ENCODE measurements at places on chromosomes 1 and 21.

DNA sequence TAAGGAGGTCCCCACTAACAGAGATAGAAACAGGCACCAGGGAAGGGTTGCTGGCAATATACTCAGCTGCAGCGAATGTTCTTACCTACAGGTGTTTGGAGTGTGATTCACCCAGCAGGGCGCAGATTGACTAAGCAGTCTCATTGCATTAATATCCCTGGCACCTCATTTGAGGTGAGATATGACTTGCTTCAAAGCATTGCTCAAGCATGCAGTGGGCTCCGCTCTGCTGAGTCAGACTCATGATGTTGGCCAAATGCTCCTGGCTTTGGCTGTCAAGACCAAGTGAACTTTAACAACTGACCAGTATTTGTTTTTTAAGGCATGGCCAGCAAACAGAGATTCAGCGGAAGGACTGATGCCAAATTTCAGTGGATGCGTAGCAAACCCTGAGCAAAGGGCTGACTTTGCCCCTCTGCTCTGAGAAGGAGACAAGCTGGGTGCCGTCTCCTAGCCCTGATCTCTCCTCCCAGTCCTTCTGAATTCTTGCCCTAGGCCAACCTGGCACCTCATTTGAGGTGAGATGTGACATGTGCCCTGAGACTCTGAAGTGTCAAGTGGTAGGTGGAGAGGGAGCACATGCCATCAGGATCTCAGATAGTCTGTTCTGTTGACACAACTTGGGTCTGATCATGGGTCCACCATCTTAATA lies 187.1 kb upstream of the COA6 start:
- no peak for DNase-seq

GRCh38 chr21:24290151-24290833 lies 1317.0 kb downstream of the MRPL39 start:
- no peak for DNase-seq

DNA sequence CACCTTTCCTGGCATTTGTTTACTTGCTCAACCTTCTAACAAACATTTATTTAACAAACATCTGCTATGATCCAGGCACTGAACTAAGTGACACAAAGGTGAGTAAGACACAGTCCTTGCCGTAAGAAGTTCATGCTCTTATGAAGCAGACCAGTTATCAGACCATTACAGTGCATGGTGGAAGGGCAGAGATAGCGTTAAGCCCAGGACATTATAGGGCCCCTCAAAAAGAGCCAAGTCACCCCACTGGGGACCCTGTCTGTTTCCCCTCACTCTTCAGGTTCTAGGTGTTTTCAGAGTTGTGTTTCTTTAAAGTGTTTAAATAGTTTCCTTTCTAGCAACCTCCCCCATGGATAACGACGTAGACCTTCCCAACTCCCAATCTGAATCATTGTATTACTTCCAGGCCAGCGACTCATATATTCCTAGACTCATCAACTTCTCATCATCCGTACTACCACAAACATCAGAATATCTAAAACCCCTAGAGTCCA lies 39.3 kb downstream of the TCP10L start:
- DNase-seq: no peak

DNA sequence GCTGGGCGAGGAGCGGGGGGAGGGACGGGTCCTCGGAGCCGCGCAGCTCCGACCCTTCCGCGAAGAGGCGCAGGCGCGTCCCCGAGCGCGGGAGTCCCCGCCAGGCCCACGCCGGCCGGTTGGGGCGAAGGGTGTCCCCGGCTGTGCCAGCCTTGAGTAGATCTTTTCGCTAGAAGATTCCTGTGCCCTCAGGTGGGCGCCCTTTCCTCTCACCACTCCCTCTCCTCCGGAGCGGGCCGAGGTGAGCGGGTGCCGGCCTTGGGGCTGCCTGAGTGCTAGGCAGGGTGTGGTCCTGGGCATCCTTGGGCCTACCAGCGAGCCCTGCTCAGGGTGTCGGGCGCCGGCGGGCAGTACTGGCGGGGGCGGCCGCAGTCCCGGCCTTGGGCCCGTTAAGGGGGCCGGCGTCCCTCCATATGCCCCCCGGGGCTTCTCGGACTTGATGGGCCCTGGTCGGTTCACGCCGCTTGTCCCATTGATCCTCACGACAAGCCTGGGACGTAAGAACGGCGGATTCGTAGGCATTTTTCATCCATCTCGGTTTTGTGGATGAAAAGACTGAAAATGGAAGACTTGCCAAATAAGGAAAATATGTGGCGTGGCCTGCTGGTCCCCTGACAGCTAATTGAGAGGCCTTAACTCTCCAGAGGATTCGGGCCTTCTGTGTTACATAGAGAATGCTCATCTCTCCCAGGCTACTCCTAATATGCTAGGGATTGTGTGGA lies 712 bp downstream of the DEGS1 start:
- no peak for DNase-seq

GRCh38 chr1:99264201-99265021 lies at the start of gene PLPPR4:
Gene PLPPR4 (plus strand): TSS chr1:99264492. CDS start chr1:99264594, 102 bp downstream.
- DNase-seq: no peak

DNA sequence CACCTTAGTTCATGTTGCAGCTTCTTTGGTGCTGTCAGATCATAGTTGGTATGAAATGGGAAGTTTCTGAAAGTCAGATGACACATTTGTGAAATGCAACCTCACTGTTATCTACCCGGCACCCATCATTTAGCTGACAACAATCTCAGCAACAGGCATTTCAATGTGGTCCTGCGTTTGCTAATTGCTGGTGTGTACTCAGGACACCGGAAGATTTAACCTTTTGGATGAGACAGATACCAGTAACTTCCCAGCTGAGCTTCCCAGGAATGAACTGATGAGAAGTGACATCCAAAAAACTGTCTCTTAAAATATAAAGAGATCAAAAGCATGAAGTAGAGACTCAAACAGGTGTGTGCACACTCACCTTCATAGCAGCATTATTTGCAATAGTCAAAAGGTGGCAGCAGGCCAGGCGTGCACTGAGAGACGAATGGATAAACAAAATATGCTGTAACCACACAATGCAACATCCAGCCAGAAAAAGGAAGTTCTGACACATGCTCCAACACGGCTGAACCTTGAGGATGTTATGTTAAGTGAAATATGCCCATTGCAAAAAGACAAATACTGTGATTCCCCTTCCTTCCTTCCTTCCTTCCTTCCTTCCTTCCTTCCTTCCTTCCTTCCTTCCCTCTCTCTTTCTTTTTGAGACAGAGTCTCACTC lies 7.9 kb upstream of the CLDN14 start:
- DNase-seq: no peak

- no peak for DNase-seq
Measured at GRCh38 chr1:28161751-28162150, 14.7 kb downstream of the PTAFR start.

GRCh38 chr1:53439337-53440207 lies 19.6 kb upstream of the DMRTB1 start:
- no peak for DNase-seq

DNA sequence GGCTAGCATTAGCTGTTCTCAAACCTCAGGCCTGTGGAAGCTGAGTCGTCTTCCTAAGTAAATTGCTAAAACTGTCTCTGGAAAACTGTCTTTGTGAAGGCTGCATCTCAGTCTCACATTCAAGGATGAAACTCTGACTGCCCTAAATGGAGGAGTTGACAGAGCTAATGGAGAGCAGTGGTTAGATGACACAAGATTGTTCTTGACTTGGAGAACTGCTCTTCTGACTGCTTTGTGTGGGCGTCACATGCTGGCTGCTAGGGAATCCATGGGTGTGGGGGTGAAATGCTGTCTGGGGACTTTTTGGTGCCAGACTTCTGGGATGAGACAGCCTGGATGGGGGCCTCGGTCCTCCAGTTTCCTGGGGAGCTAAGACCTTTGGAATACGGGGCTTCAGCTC lies 24.5 kb upstream of the TSPAN2 start:
- no peak for DNase-seq

- no peak for DNase-seq
Measured at GRCh38 chr1:203582568-203582967, 44.1 kb upstream of the ATP2B4 start.

DNA sequence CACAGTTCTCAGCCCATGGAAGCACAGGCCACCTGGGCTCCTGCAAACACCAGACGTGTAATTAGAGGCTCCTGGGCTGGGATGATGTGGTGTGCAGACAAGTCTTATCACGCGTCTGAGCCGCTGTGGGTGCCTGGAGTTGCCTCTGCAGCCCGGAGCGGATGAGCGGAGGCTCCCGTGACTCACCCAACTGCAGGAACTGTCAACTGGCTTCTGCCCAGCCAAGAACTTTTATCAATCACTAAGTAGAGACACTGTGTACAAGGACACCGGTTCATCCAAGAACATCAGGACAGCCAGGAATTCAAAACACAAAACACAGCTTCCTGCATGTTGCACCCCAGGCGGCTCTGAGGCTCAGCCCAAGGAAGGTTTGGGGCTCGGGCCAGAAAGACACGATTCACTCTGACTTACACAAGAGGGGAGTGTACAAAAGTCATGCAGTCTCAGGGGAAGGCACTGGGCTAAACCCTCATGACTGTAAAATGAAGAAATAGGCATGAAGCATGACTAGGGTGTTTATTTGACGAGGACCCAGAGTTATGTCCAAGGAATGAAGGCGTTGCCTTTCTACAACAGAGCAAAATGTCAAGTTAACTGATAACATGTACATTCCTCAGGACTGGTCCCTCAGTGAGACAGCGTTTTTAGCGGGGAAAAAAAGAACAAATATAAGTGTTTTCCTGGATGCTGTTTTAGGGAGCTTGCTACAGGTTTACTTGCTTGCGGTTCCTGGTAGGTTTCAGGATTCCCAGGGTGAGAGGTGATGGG lies 21.1 kb downstream of the ERRFI1 start:
- no peak for DNase-seq

GRCh38 chr1:156076609-156077429 lies 5.4 kb downstream of the MEX3A start:
- no peak for DNase-seq

- DNase-seq: no peak
Measured at GRCh38 chr1:8903908-8904650, 25.6 kb upstream of the ENO1 start.

GRCh38 chr1:85124091-85124490 lies 75.8 kb upstream of the MCOLN3 start:
- no peak for DNase-seq

GRCh38 chr1:183272390-183272848 lies 86.4 kb downstream of the LAMC2 start:
- DNase-seq: no peak

DNA sequence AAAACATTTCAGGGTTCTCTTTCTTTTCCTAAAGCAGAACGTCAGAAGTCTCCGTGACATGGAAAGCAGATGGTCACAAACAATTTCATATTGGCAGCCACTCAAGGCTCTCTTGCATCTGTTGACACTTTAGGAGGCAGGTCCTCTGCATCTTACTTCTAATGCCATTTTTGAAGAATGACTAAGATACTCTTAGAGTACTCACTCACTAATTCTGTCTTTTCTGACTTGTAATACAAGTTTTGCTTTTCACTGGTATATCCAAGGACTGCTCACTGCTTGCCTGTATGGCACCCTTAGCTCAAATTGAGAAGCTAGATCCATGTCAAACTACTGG lies 68.3 kb downstream of the PRRX1 start:
- no peak for DNase-seq

DNA sequence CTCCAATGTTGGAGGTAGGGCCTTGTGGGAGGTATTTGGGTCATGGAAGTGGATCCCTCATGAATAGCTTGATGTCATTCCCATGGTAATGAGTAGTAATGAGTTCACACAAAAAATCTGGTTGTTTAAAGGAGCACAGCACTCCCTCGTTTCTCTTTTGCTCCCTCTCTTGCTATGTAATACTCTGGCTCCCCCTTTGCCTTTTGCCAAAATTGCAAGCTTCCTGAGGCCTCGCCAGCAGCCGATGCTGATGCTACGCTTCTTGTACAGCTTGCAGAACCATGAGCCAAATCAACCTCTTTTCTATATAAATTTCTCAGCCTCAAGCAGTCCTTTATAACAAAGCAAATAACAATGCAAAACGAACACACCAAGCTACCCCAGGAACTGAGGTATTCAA lies 80.9 kb downstream of the LHX9 start:
- DNase-seq: no peak

DNA sequence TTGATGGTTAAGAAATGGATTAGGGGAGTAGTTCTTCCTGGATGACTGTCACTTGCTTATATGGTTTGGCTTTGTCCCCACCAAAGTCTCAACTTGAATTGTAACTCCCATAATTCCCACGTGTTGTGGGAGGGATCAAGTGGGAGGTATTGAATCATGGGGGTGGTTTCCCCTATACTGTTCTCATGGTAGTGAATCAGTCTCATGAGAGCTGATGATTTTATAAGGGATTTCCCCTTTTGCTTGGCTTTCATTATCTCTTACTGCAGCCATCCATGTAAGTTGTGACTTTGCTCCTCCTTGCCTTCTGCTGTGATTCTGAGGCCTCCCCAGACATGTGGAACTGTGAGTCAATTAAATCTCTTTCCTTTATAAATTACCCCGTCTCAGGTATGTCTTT lies 1621.1 kb downstream of the MRPL39 start:
- DNase-seq: no peak

- DNase-seq: no peak
Measured at GRCh38 chr1:85296980-85297379, 20.5 kb upstream of the BCL10 start.

DNA sequence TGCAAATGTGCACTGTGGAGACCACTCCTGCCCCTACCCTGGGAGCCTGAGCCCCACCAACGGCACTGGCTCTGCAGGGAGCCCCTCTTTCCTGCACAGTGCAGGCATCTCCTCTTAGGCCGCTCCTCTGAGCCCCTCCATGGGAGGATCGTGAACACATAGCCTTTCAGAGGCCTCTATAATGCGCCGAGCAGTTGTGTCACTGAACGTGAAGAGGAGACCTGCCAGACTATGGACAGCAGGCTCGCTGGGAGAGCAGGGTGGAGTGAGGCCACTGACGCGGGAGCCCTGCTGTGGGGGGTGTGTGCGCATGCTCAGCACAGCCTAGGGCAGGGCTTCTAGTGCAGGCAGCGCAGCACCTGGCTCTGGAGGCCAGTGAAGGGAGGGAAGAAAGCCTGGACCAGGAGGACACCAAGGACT lies 151.3 kb upstream of the COL6A1 start:
- DNase-seq: no peak

DNA sequence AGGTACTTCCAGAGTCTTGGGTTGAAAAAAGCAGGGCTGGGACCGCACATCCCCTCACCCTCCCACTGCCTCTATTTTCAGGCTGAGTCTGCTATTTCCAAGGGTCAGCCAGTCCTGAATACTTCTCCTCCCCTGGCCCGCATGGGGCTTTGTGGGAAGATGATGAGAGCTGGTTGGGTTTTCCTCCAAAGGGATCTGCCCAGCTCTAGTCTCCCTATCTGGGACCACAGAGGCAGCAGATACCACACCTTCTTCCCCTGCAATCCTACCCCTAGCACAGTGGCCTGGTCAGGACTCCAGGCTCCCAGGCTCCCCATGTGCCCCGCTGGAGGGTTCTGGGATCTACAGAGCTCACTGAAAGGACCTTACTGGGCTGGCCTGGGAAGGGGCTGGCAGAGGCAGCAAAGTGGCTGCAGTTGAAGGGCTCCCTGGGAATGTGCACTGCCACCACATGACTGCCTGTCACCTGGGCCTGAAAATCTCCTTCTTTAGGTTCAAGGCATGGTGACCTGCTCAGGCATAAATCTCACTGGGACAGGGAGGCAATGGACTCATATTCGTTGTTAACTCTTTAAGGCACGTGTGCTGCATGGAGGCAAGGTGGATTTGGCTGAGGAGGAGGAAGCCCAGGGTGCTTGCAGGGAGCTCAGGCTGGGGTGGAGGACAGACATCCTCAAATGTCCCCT lies 13.1 kb downstream of the CACNA1S start:
- no peak for DNase-seq

- DNase-seq: no peak
Measured at GRCh38 chr1:181038399-181038873, 4.7 kb downstream of the MR1 start.

GRCh38 chr1:81672766-81673165 lies 128.0 kb upstream of the ADGRL2 start:
- DNase-seq: no peak

GRCh38 chr1:206459703-206460102 lies 10.6 kb upstream of the IKBKE start:
- no peak for DNase-seq
